ENCODE measurements at places on chromosomes 1 and 21.

DNA sequence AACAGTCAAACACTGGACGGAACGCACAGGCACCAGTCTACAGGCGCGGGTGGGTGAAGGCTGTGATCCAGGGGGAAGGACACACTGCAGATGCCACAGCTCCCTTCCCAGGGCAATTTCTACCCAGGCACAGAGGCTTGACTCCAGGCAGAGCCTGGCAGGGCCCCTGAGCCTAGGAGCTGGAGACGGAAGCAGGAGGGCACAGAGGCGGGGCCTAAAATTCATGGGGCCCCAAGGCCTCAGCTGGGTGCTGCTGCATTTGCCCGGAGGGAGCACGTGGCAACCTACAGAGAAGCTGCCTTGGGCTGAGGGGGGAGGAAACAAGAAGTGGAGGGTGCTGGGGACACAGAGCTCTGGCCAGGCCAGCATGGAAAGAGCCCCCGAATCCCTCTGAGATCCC, 41.2 kb downstream of the UBE2G2 start:
- DNase-seq, result no peak

DNA sequence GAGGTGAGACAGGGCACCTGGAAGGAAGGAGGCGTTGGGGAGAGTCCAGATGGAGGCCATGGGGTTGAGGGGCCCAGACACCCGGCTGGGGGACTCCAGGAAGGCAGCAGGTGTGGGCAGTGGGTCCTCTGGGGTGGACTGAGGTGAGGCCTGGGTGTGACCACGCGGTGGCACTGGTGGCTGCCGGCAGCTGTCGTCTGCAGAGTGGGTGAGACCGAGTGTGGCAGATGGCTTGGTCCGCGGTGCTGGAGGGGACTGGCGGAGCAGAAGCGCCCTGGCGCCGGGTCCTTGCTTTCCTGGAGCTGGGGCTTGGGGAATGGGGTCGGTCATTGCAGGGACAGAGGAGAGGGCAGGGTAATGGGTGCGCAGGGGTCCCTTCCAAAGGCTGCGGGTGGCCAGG, 12.5 kb downstream of the AGRN start:
- DNase-seq, result no peak

- no peak for DNase-seq
Measured at GRCh38 chr21:44761011-44761729, 40.5 kb downstream of the UBE2G2 start.

DNA sequence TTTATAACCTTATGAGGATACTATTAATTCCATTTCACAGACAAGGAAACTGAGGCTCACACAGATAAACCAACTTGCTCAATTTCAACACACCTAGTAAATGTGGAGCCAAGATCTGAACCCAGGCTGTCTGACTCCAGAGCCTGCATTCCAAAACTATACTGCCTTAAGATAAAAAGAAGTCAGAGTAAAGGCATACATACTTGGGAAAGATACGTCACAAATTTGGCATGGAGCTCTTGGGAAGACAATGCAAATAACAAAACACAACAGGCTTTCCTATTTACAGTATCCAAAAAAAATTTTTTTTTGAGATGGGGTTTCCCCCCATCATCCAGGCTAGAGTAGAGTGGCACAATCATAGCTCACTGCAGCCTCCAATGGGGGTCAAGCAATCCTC, 5.9 kb downstream of the AKT3 start:
- no peak for DNase-seq

- no peak for DNase-seq
Measured at GRCh38 chr1:92583821-92584760, 97.4 kb upstream of the GFI1 start.

Measured in stimulated activated CD8-positive, alpha-beta memory T cell treated with anti-CD3 and anti-CD28 coated beads, Interleukin-4, amount 100 ng/mL, for 4 hours (primary cell).